ENCODE measurements at places on chromosomes 12 and 14. TPM values are rescaled to one million over a fixed set of nuclear protein-coding genes. Genes with fewer than 3 reads are reported as not detected.

DNA sequence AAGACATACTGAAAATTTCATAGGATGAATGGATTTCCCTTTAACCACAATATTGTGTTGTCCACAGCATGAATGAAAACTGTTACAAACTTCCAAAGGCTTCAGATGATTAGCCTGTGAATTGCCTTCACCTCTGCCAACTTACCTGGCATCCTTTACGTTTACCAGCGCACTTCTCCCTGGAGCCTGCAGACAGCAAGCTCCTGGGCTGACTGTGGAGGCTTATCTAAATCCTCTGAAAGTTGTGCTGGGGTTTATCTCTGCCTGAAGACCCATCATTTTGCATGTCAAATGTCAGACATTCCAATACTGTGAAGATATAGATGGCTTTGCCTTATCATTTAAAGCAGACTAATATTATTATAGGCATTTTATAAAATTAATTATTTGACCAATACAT is 403.0 kb downstream of the SYT1 start:
- DNase-seq: no peak
- H3K36me3 ChIP-seq: no peaks in the 10 kb centered on the region
- H3K4me3 ChIP-seq: no peak overlapping the region
- no peak overlapping the region for H3K27ac ChIP-seq
- H3K27me3 ChIP-seq: no peaks in the 10 kb centered on the region

- no peaks in the 10 kb centered on the region for H3K36me3 ChIP-seq
- no peaks in the 10 kb centered on the region for H3K27me3 ChIP-seq
- no peak overlapping the region for H3K27ac ChIP-seq
- DNase-seq: peak; percentile 86
- H3K4me1 ChIP-seq: peaks cover 22% of the 10 kb centered on the region
Observed at GRCh38 chr14:50342221-50343078, 30.3 kb downstream of the DMAC2L start.

The BDKRB2 gene
- total RNA-seq: 0.07 TPM

The PSEN1 gene
- total RNA-seq: 41.4 TPM
